NAMALWA (cell line): ENCODE measurements at places on chromosomes 2 and 18.

GRCh38 chr2:62464221-62465007 is 41.6 kb downstream of the TMEM17 start:
- DNase-seq = no peak

DNA sequence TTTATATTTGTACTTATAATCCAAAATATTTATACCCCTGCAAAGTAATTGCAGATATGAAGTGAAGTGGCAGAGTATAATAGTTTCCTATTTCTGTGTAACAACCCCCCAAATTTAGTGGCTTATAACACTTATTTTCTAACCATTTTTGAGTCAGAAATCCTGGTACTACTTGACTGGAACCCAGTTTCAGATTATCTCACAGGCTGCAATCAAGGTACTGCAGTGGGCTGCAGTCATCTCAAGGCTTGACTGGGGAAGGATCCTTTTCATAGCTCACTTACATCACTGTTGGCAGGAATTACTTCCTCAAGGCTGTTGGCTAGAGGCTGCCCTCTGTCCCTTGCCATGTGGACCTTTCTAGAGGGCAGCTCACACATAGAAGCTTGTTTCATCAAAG is 558.2 kb upstream of the PKDCC start:
- DNase-seq = no peak

DNA sequence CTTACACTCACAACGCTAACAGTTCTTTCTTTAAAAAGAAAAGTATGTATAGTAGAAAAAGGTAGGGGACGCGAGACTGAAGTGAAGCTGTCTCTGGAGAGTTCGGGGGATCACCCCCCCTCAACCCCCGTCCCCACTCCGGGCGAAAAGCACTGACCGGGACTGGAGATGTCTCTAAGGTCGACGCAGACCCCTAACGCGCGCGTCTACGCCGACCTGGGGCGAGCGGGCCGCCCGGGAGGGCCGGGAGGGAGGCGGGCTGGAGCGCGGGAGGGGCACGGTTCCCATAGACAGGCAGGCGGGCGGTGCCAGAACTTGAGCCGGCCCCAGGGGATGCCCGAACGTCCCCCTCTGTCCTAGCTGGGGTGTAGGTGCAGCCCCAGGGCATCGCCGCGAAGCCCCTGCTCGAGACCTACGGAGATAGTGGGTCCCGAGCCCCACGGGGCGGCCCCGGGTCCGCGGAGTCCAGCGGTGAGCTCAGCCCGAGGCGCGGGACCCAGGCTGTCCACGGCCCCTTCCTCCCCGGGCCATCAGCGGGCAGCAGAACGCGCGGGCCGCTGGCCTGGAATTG is 82.2 kb downstream of the CHRNA1 start:
- DNase-seq = peak; percentile 31

DNA sequence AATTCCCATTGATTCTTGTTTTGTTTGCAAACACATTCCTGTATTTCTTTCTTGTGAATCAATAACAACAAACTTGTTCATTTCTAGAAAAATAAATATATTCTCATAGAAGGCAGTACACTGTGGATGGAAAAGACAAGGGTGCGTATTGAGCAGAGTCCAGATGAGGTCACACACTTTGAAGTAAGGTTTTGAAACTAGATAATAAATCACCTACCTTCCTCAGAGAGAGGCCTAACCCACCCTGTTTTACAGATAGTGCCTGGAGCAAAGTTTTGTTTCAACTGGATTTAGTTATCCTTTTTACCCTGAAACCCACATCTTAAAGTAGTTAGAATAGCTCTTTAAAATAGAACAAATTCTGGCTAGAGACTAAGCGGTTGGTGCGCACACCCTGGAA is 137.1 kb upstream of the PIEZO2 start:
- DNase-seq = no peak

- no peak for DNase-seq
Observed at GRCh38 chr18:49123431-49123830, 172.7 kb upstream of the SMAD7 start.

DNA sequence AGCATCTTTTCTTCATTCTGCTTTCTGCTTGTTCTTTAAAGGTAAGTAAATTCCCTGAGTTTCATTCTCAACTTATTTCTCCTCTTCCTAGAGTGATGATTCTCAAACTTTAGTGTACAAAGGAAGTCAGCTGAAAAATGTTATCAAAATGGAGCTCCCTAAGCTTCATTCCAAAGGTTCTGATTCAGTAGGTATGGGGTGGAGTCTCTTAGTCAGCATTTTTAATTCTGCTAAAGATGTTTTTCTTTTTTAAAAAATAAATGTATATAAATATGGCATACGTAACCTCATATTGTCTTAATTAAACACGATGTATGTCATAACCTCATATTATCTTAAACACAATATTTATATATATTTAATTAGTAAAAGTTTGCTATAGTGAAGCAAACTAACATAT is 3.1 kb upstream of the CSRNP3 start:
- DNase-seq = no peak

GRCh38 chr2:203209538-203209937 is 29.3 kb upstream of the CYP20A1 start:
- DNase-seq = no peak

DNA sequence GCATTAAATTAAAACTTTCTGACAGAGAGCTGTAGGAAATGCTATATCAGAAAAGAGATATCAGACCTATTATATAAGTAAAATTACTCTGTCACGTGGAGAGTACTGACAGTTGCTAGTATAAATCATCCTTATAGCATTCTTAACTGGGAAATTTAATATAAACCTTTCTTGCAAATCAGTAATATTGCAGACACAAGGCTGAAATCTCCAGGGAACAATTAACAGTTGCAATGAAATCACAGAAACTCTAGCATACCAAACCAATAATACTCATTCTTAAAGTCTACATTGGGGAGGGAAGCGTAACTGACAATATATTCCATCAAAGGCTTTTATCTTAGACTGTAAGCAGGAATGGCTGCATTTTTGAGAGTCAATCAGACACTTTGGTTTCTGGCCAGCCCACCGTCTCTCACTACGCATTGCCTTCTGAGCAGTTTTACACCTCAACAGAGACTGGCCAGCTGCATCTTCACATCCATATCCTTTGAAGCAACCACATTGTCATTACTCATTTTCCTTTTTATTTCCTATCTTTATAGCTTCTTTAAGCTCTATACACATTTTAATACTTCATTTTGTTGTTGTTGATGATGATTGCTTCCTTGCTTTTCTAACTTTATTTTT is 536.0 kb upstream of the CDH2 start:
- DNase-seq = no peak

DNA sequence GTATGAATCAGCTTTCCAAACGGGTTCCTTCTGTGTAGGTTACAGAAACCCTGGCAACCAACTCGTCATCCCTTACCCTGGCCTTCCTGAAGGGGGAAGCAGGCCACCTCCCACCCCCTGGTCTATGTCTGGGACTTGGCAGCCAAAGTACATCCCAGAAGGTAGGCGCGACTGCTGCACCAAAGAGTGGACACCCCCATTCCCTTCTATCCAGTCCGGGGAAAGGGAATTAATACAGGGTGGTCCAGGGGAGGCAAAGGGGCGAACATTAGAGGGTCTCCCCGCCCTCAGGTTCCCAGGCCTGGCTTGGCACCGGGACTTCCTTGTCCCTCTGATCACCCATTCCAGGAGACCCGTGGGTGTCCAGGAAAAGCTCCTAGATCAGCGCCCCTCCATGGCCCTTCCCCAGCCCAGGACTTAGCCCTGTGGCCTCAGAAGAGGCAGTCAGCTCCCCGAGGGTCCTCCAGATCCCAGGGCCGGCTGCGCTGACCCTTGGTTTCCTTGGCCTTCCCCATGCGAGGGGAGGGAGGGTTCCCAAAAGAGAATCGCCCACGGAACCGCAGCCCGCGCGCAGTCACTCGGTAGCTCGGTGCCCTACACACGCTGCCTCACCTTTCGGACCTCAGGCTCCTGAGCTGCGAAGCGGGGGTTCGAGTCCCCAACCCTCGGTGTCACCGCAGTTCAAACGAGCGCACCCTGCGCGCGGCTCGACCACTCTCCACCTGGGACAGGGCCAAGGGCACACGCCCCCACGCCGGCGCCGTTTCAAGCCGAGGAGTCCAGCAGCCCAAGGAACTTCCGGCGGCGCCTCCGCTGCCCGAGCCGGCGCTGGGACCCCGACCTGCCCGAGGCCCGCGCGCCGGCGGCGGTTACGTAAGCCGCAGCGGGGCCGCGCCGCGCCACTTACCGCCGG is at the start of gene PER2:
Gene PER2 (minus strand): TSS at position 874 of the 913 bp plus-strand sequence. CDS start 10,674 bp downstream, outside the sequence.
- DNase-seq = peak; percentile 64

- no peak for DNase-seq
Observed at GRCh38 chr2:167198009-167198408, 309.7 kb downstream of the XIRP2 start.

- no peak for DNase-seq
Observed at GRCh38 chr2:173355866-173356508, 1.3 kb downstream of the CDCA7 start.

DNA sequence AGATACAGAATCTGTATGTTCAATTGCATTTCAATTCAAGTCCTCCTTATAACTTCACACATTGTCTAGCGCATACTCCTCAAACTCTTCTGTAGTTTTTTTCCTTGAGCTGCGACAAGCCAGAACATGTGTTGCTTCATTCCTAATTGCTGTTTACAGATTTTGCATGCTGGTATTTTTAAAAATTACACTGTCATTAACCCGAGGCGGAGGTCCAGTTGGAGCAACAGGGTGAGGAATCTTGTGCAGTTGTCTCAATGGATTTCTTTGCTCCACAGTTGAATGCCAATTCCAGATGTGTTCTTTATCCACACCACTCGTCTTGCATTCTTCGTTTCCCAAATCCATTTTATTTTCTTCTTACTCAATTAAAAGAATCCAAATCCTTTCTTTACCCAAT is 16.4 kb upstream of the SERPINB13 start:
- DNase-seq = no peak

DNA sequence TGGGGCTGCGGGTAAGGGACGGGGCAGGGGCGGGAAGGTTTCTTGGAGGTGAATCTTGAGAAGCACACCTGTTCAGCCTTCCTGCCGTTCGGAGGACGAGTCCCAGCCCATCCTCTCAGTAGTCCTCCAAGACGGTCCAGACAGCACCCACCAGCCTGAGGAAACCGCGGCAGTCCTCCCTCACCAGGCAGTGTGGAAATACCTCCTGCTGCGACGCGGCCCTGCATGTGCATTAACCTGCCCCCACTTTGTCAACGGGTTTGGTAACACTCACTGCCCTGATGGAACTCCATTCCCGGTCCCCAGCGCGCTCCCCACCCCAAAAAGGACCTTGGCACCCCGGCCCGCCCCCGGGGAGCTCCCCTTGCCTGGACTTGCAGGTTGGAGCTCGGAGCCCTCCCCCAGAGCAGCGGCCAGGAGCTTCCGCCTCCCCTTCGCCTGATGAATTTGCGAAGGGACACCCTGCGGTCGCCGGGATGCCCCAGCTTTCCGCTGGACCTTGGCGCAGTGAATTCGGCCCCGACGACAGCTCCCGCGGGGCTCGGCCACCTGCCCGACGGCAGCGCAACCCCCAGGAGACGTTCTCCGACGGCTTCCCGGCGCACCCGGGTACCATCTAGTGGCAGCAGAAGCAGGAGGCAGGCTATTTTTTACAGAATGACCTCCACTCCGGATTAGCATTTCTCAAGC is 31.5 kb downstream of the ACVR1C start:
- no peak for DNase-seq

- no peak for DNase-seq
Observed at GRCh38 chr2:16055848-16056580, 115.7 kb downstream of the MYCN start.

DNA sequence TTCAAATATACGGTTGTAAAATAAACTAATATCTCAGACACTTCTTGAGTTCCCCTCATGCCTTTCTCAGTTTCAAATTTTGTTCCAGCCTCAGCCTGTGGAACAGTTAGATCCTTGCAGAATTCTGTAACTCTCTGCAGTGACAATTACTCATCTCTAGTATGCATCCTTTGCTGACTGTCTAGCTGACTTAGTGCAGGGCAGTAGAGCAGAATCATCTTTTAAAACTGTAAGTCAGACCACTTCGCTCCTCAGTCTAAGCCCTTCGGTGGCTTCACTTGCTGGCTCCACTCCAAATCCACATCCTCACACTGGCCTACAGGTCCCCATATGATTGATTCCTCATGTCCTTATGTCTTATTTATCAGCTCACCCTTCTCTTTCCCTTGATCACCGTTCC is 164.1 kb upstream of the ZSWIM2 start:
- no peak for DNase-seq

GRCh38 chr18:35457140-35457704 is 40.5 kb downstream of the INO80C start:
- no peak for DNase-seq

- no peak for DNase-seq
Observed at GRCh38 chr18:38406607-38407006, 841.0 kb upstream of the CELF4 start.

DNA sequence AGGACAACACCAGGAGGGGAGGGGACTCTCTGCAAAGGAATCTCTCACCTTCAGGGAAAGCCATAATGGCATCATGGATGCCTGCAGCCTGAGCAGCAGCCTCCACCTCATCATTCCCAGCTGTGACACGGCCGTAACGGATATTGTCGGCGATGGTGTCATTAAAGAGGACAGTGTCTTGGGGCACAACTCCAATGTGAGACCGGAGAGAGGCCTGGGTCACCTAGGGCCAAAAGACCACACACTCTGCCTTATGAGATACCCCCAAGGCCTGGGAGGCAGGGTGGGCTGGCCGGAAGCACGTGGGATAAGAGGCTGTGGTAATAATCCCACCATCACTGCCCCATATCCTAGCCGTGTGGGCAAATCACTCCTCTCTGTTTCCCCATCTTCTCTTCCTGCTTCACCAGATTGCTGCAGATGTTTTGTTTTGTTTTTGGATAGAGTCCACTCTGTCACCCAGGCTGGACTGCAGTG is 4.3 kb downstream of the ZFAND2B start:
- DNase-seq = no peak

DNA sequence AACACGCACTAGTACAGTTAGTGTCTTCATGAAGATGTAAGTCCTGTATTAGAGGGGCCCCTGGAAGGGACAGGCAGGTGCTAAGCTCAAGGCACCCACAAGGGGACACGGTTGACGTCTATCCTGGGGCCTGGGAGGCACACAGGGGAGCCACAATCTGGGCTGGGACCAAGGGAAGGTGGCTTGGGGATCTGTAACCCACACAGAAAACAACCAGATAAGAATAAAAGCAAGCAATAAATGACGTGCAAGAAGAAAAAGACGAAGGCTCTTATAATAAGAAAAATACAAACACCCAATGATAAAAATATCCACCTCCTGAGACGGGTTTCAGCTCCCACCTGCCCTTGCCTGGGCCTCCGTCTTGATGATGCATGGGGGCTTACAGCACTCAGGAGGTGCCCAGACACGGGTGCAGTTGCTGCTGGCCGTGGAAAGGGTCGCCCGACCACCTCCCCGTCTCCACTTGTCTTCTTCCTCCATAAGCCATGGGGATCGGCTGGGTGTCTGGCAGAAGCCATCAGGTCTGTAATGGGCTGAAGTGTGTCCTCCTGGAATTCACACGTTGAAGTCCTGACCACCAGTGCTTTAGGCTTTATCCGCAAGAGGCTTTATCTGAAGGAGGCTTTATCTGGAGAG is 73.9 kb downstream of the TWIST2 start:
- DNase-seq = no peak

GRCh38 chr2:147182260-147182659 is 662.6 kb upstream of the ACVR2A start:
- DNase-seq = no peak

GRCh38 chr2:106990297-106990696 is 104.3 kb upstream of the ST6GAL2 start:
- no peak for DNase-seq

GRCh38 chr18:75037689-75037955 is 171.3 kb downstream of the PTGR3 start:
- DNase-seq = no peak
